Esophagus squamous epithelium (tissue), 5 donors: ENCODE measurements at places on chromosomes 1 and 21.

DNA sequence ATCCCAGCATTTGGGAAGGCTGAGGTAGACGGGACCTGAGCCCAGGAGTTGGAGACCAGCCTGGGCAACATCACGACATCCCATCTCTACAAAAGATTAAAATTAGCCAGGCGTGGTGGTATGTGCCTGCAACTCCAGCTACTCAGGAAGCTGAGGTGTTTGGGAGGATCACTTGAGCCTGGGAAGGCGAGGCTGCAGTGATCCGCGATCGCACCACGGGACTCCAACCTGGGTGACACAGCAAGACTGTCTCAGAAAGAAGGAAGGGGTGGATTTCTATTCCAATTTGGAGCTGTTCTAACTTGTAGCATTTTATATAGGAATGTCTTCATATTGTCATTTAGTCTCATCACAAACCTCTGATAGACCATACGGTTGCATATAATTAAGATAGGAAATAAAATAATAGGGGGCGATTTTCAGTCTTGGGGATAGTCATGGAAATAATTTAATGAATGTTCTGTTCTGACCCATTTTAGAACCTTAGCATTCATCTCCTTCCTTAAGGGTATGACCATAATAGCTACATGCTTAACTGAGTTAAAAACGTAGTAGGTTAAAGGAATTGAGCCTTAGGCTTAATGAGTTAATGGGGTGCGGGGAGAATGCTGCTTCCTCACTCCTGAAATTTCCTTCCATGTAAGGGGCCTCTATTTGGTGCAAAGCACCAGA is 93.1 kb downstream of the ADCY10 start:
- no peak for DNase-seq

DNA sequence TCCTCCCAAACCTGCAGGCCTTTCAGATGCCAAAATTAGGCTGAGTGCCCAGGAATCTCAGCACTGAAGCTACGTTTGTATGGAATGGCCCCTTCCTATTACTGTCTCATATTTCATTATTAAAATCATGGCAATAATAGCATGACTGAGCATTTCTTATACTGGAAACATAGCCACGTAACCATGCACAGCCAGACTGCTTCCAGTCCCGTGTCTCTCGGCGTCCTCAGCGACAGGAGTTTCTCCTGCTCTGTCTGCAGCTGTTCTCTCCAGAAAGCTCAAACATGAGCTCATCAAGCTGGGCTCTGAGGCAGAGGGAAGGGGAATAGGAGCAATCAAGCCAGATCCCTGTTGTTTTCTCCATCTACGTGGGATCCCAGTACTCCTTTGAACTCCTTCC is 104.0 kb downstream of the CDC7 start:
- DNase-seq = no peak

DNA sequence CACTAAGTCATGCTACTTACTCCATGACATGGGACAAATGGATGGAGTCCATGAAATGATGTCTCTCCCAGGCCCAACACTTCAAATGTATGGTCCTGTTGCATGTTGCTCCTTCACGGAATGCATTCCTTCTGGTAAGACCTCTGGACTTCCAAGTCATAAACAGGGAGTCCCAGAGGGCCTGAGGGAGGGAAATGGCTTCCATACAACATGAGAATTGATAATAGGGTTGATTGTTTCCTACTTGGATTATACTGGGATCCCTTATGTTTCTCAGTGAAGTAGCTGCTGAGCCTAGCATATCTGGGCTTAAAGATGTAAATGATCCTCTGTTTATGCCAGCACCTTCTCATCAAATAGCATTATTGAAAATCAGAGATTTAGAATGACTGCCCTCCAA is 104.2 kb upstream of the MAGI3 start:
- no peak for DNase-seq

DNA sequence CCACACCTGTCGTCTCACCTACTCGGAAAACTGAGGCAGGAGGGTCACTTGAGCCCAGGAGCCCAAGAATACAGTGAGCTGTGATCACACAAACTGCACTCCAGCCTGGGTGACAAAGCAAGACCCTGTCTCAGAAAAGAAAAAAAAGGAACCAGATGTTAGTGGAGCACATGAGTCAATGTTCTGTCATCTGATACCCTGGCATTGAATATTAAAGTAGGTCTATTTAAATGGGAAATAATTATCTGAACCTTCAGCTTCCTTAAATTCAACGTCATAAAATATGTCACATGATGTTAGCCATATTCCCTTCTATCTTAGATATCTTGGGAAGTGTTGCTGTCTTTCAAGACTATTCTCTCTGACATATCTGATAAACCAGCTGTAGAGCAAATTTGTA is 47.3 kb downstream of the NCAM2 start:
- DNase-seq = no peak

- no peak for DNase-seq
Observed at GRCh38 chr1:215202868-215203267, 120.3 kb downstream of the KCNK2 start.

- no peak for DNase-seq
Observed at GRCh38 chr1:31102501-31102950, 37.0 kb upstream of the PUM1 start.

DNA sequence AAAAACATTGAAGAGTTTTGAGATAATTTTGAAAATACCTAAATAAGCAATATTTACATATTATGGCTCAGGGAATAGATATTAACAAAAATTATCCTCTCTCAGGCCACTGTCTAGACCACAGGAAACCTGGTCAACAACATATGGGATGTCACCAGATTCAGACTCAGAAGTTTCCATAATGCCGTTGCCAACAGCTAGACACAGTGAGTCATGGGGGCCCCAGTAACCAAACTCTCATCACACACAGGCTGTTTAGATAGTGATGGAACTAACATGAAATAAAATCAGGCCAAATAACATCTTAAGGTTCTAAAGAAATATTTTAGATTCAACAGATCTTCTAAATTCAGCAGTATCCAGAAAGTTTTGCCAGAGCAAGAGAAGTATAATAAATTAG is 681.7 kb upstream of the ADAMTS5 start:
- DNase-seq = no peak

GRCh38 chr1:155250633-155251449 is 4.4 kb downstream of the ENTREP3 start:
- peak; percentile 49 for DNase-seq

- DNase-seq = no peak
Observed at GRCh38 chr1:245645406-245645805, 490.6 kb downstream of the KIF26B start.

DNA sequence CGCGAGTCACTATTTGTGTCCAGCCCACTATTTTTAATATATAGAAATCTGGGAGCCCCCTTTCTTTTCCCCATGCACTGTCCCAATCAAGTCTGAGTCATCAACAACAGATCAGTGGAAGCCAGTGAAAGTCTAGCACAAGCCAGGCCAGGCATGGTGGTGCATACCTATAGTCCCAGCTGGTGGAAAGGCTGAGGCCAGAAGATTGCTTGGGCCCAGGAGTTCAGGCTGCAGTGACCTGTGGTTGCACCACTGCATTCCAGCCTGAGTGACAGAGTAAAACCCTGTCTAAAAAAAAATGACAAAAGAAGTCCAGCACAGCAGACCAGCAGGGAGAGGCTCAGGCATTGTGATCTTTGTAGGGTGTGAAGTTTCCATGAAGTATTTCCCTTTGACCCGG is 9.0 kb upstream of the RPL5 start:
- DNase-seq = no peak
